ENCODE measurements at places on chromosomes 2 and 18.

- DNase-seq = no peak
These were observed 65.3 kb upstream of the WIPF1 start for GRCh38 chr2:174662859-174663258.

- no peak for DNase-seq
These were observed 11.7 kb upstream of the CNGA3 start for GRCh38 chr2:98334439-98335078.

- DNase-seq = no peak
These were observed 63.1 kb downstream of the LAMA3 start for GRCh38 chr18:23752363-23752762.

GRCh38 chr2:36438449-36438977, 82.9 kb downstream of the CRIM1 start:
- DNase-seq = no peak

- DNase-seq = no peak
These were observed 267.4 kb downstream of the PHLPP1 start for GRCh38 chr18:62982600-62983251.

DNA sequence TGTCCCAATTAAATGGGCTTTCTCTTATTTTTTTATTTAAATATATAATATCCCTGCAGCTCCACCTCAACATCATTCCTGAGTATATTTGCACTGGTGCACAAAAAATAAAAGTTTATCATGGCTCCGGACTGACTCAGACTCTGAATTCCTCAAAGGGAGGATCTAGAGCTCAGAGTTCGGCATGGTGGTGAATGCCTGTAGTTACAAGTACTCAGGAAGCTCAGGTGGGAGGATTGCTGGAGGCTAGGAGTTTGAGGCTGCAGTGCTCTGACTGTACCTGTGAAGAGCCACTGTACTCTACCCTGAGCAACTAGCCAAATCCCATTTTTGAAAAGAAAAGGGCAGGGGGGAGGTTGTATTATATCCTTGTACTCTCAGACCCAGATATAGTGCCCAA, 52.8 kb upstream of the NRXN1 start:
- no peak for DNase-seq

DNA sequence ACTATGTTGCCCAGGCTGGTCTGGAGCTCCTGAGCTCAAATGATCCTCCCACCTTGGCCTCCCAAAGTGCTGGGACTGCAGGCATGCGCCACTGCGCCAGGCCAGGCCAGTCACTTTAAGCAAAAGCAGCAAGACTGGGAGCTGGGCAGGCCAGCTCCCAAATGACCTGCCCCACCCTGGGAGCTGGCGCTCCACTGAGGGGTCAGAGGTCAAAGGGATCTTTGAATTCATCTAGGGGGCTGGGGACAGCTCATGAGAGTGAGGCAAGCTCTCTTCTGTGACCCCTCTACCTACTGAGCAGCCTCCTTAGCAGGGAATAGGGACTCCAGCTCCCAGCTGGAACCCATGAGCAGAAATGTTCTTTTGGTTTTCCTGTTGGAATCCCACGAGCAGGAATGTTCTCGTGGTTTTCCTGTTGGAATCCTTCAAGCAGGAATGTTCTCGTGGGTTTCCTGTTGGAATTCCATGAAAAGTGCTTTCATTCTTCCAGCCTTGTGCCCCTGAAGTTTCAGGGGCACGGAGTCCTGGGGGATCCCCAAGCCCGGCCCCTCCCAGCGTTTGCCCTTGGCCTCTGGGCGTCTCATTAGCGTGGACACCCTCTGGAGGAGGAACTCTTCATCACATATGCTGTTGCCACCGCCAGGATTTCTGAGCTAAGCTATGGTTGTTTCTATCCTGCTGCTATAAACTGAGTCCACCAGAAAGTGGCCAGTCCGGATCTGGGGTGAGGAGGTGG, 162.0 kb upstream of the HAAO start:
- DNase-seq = no peak

- no peak for DNase-seq
These were observed 519 bp downstream of the TTL start for GRCh38 chr2:112482309-112483041.

DNA sequence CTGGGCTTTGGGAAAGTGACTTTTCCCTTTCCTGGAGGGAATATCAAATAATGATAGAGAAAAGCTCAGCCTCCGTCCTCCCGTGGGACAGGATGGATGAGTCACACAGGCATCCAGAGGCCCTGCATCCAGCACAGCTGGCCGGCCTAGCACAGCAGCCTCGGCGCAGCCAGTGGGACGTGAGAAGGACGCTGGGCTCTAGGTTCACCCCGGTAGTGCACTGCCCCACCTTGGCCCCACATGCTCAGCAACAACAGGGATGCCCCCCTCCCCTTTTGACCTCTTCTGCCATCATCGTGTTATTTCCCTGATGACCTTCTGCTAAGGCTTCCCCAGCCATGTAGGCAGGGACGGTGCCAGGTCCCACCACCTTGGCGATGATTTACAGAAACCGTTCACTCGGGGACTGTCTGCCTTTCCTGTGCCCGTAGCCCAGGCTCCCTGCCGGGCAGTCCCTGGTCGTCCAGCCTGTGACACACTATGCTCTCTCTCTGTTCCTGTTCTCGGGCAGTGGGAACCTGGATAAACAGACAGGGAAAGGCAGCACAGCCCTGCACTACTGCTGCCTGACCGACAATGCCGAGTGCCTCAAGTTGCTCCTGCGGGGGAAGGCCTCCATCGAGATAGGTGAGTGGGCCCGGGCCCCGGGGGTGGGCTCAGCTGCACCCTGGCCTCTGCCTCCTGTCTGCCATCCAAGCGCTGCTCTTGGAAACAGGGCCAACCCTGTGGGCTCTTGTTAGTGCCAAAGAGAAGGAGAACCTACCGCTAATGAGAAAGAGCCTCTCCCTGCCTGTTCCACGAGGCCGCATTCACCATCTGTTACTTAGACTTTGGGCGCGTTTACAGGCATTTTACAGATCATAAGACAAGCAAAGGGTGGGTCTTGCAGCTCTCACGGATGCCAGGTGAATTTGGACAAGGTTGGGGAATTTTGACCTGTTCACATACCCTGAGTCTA, 44.6 kb downstream of the ITGB1BP1 start:
- DNase-seq = no peak

DNA sequence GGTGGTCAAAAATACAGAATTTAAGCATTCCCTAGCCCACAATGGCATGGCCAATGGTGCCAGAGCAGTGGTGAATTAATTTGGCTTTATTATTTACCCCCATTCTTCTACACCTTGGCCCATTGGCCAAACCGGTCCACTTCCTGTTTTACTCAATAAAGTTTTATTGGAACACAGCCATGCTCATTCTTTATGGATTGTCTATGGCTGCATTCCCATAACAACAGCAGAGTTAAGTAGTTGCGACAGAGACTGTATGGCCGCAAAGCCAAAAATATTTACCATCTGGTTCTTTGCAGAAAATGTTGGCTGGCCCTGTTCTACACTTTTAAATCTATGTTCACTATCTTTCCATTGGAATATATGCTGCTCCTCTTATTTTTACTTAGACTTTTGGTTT, 130.3 kb upstream of the CCDC68 start:
- no peak for DNase-seq

DNA sequence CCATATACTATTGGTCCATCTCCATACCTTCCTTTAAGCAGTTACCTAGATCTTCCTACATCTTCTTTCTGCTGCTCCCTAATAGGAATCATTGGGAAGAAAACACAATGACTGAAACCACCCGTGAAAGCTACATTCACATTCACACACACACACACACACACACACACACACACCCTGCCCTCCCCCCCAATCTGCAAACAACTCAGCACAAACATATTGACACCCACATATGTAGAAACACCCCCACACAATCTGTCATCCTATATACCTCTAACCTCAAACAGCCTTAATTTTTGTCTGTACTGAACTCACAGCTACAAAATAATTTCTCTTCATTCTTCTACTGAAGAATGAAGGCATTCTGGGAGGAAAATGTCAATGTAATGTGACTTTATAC, 63.8 kb downstream of the KLF7 start:
- DNase-seq = no peak

DNA sequence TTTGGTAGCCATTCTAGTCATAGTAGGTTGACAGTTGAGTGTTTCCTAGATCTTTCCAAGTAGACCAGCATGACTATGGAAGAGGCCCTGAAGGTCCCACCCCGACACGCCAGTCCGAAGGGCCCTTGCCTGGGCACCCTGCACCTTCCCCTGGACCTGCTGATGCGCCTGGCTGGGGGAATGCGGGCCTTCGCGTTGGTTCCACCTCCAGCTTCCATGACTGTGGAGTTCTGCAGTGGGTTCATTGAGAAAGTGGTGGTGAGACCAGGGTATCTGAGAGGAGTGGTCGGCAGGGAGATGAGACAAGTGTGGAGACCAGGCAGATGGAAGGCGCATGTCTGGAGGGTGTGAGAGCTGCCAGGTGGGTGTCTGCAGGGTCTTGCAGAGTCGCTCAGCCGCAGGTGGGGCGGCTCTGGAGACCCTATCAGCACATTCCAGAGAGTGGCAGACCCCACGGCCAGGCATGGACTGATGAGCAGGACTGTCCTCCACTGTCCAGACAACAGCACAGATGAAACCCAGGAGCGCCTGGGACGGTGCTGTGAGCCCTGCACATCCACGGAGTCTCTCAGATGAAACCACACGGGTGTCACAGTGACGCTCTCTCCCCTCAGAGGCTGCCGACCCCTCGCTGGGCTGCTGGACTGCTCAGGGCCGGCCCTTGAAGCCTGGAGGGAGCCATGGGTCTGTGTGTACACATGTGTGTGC, 182.5 kb upstream of the HDAC4 start:
- no peak for DNase-seq

- no peak for DNase-seq
These were observed 345.6 kb downstream of the AKAIN1 start for GRCh38 chr18:4851301-4851976.

DNA sequence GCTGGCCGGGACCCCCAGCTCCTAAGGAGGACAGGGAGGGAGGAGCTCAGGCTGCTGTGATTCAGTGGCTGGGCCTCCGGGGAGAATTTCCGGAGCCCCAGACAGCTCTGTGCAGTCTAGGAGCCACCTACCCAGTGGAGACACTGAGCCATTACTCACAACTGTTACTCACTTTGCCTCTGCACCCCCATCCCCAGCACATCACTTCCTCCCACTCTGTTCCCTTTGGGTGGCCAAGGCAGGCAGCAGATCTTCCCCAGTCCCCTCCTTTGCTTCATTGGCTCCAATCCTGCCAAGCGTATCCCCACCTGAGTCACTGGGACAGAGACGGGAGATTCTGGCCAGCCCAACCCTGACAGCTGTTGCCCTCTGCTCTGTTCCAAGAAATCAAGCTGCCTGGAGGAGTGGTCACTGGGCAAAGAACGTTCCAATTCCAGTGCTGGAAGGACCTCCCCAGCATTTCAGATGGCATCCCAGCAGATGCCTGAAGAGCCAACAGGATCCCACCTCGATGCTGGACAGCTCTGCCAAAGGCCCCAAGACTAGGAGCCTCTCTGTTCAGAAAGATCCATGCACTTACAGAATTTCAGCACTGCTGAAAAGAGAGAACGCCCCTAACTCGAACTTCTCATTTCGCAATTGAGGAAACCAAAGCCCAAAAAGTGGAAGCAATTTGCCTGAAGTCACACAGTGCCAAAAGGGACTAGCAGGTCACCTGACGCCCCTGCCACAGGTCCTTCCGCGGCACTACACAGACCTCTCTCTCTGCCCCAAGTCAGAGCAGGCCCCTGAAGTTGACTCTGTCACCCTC, 68.3 kb downstream of the TNS1 start:
- DNase-seq = no peak

DNA sequence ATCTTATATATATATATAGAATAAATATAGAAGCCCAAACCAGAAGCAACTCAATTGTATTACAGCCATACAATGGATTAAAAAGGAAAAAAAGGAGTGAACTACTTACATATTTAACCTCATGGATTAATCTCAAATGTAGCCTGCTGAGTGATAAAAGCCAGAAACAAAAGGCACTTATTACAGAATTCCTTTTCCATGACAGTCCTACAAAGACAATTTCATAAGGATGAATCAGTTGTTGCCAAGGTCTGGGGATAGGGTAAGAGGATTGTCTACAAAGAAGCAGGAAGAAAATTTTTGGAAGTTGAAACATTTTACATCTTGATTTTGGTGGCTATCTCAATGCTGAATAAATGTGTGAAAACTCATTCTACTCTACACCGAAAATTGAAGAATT, 103.9 kb upstream of the DCC start:
- no peak for DNase-seq

- peak; percentile 45 for DNase-seq
These were observed at the start of gene TTL for GRCh38 chr2:112481528-112482233. Gene TTL, plus strand, starts transcription at chr2:112482156. Its CDS starts 189 bp downstream, at chr2:112482345.

DNA sequence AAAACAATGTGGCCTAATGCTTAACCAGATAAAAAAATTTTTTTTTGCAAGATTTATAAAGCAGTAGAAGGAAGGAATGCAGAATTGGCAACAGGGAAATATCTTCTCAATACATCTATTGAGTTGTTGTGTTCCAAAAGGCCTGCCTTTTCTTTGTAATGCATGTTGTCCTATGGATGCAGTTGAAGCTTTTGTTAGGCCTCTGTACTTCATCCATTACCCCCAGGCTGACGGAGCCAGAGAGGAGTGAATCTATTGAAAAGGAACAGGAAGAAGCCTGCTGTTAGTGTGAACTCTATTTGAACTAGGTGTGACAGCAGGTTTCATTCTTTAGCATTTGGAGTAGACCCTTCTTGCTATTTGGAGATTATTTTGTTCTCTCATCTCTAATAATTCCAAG, 56.5 kb downstream of the MTX2 start:
- no peak for DNase-seq

DNA sequence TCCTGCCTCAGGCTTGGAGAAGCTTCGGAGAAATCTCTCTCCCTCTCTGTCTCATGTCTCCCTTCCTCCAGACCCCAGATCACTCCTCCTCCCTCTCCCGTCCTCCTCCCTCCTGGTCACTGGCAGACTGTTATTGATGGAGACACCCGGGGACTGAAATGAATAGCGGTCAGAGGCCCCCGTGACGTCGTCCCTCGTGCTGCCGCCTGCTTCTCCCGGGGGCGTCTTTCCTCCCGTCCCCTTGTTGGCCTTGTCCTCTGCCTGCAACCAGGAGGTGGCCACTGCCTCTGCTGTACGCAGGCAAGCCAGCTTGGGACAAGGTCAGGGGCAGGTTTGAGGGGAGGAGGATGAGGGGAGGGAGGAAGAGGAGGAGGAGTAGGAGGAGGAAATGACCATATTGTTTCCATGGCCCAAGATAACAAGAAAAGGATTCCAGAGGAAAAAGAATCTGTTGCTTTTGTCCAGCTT, 78.2 kb downstream of the CELF4 start:
- DNase-seq = no peak

GRCh38 chr18:31489311-31489710, 8.7 kb upstream of the DSG2 start:
- DNase-seq = no peak
